Left lung (tissue), 14 donors: ENCODE measurements at places on chromosomes 2 and 18. TPM values are rescaled to one million over a fixed set of nuclear protein-coding genes. Genes with fewer than 3 reads are reported as not detected.

DNA sequence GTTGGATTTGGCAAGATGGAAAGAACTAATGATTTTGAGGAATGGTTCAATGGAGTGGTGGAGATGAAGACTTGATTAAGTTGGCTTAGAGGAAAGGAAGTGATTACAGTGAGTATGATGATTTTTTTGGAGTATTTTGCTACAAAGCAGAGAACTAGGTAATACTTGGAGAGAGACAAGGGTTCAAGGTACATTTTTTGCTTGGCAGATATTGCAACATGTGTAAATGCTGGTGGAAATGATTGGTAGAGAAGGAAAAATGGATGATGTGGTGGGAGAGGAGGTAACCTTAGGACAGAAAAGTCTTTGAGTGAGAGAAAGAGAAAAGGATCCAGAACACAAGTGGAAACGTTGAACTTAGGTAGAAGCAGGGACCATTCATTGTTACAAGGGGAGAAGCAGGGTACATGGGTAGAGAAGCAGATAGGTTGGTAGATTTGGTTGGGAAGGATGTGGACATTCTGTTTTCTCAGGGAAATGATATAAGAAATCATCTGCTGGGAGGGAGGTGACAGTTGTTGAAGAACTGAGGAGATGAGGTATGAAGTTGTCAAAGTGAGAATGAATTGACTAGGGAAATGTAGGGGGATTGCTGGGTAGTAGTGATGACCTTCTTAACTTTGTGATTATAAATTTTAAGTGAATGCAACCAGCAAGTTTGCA, 6.5 kb downstream of the EHBP1 start:
- no peaks in the 10 kb centered on the region for H3K27me3 ChIP-seq
- no peak overlapping the region for H3K27ac ChIP-seq
- peaks cover 6% of the 10 kb centered on the region for H3K36me3 ChIP-seq
- no peak overlapping the region for H3K4me3 ChIP-seq

- no peaks in the 10 kb centered on the region for H3K4me1 ChIP-seq
- DNase-seq = peak; percentile 30
- H3K27ac ChIP-seq = no peak overlapping the region
- H3K27me3 ChIP-seq = no peaks in the 10 kb centered on the region
- no peak overlapping the region for H3K4me3 ChIP-seq
These were observed 55.6 kb upstream of the ACMSD start for GRCh38 chr2:134782792-134783191.

DNA sequence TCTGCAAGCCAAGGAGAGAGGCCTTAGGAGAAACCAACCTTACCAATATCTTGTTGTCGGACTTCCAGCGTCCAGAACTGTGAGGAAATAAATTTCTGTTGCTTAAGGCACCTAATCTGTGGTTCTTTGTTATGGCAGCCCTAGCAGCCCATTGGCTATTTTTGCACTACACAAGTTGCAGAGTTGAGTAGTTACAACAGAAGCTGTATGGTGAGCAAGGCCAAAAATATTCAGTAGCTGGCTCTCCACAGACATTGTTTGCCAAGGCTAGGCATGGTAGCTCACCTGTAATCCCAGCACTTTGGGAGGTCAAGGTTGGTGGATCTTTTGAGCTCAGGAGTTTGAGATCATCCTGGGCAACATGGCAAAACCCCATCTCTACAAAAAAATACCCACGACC, 27.1 kb upstream of the SCYGR1 start:
- DNase-seq = no peak
- H3K4me1 ChIP-seq = peaks cover 8% of the 10 kb centered on the region
- H3K36me3 ChIP-seq = no peaks in the 10 kb centered on the region
- H3K4me3 ChIP-seq = no peak overlapping the region

GRCh38 chr2:46848447-46848846, 67.2 kb downstream of the MCFD2 start:
- no peaks in the 10 kb centered on the region for H3K36me3 ChIP-seq
- peak overlapping the region; percentile 90 for H3K27ac ChIP-seq
- no peak for DNase-seq
- no peak overlapping the region for H3K4me3 ChIP-seq

PLB1 gene
- 3.6 TPM for total RNA-seq

POTEI gene
- total RNA-seq = not detected

DNA sequence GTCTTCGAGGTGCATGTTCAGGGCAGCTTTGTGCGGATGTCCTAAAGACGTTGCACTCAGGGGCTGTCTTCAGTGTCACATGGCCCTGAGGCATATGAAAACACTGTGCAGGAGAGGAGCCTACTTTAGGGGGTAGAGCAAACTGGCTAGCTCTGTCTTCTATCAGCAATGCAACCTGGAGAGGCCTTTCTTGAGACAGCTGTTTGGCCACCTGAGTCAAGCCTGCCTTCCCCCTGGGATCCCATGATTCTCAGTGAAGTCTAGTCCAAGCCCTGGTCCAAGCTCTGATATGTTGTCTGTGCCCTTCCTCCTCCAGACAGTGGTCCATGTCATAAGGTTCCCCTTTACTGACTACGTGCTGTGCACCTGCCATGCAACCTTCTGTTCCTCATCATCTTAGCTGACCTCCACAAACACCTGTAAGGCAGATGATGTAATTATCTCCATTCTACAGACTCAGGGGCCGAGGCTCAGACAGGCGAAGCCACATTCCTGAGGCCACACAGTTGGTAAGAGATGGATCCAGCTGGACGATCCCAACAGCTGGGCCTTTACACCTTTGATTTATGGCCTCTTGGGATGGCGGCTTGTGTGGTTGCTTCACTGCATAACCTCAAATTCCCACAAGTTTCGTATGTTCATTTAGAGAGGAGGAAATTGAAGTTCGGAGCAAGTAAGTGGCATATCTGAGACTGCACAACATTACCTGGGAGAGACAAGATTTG, 109.9 kb downstream of the COPS8 start:
- H3K36me3 ChIP-seq = no peaks in the 10 kb centered on the region
- H3K4me3 ChIP-seq = no peak overlapping the region
- H3K27me3 ChIP-seq = no peaks in the 10 kb centered on the region
- no peak overlapping the region for H3K27ac ChIP-seq
- no peak for DNase-seq

GRCh38 chr2:24914713-24915112, 5.3 kb downstream of the ADCY3 start:
- H3K27ac ChIP-seq = no peak overlapping the region
- H3K4me3 ChIP-seq = no peak overlapping the region
- DNase-seq = no peak
- no peaks in the 10 kb centered on the region for H3K36me3 ChIP-seq
- peaks cover 20% of the 10 kb centered on the region for H3K4me1 ChIP-seq
- no peaks in the 10 kb centered on the region for H3K27me3 ChIP-seq

DNA sequence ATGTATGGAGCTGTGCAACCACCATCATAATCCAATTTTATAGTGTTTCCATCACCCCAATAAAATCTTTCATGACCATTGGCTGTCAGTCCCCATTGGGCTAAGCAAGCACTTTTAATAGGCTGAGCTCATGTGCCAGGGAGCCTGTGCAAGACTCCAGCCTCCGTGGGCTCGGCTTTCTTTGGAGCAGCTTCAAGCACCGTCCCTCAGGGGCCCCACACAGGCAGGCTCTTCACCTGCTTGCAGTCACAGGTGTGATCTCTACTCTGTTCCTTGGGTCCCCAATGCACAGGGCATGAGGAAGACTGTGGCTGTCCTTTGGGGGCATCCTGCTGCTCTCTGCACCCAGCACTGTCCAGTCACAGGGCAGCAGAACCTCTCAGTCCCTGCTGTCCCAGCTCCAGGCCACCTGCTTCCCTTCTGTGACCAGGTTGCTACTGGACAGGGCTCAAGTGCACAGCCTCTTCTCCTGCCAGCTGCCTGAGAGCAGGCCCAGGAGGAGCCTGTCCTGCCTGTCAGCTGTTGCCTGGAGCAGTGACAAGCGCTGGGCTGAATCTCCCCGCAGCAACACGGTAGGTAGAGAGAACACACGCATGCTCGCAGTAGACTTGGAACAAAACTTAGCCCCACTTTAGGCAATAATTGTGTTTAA, 40.7 kb upstream of the TMEM131 start:
- no peaks in the 10 kb centered on the region for H3K4me1 ChIP-seq
- no peak overlapping the region for H3K27ac ChIP-seq
- no peak overlapping the region for H3K4me3 ChIP-seq
- H3K27me3 ChIP-seq = peaks cover 33% of the 10 kb centered on the region
- DNase-seq = no peak

EGR4 gene
- total RNA-seq = not detected

- H3K27ac ChIP-seq = no peak overlapping the region
- no peaks in the 10 kb centered on the region for H3K4me1 ChIP-seq
- no peak for DNase-seq
- no peaks in the 10 kb centered on the region for H3K36me3 ChIP-seq
- no peaks in the 10 kb centered on the region for H3K27me3 ChIP-seq
These were observed 53.4 kb downstream of the BOLA3 start for GRCh38 chr2:74094291-74094690.

GRCh38 chr2:140186313-140186712, 1406.1 kb upstream of the NXPH2 start:
- no peaks in the 10 kb centered on the region for H3K27me3 ChIP-seq
- H3K4me3 ChIP-seq = no peak overlapping the region
- H3K36me3 ChIP-seq = no peaks in the 10 kb centered on the region
- no peak overlapping the region for H3K27ac ChIP-seq

DNA sequence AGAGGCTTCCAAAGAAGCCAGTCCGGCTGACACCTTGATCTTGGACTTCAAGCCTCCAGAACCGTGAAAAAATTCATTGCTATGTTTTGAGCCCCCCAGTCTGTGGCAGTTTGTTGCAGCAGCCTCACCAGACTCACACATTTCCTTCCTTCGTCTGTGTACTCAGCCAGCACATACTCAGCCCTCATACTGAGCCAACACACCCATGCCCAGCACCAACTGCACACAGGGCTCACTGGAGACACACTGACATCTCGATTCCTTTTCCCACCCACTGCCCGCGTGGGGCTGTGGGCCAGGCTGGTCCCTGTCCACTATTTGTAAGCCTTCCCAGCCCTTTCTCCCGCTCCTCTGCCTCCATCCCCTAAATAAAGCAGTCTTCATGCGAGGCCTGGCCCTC, 24.1 kb upstream of the NMUR1 start:
- peak overlapping the region; percentile 26 for H3K4me3 ChIP-seq
- H3K27ac ChIP-seq = peak overlapping the region; percentile 70
- H3K36me3 ChIP-seq = no peaks in the 10 kb centered on the region
- no peaks in the 10 kb centered on the region for H3K27me3 ChIP-seq

DNA sequence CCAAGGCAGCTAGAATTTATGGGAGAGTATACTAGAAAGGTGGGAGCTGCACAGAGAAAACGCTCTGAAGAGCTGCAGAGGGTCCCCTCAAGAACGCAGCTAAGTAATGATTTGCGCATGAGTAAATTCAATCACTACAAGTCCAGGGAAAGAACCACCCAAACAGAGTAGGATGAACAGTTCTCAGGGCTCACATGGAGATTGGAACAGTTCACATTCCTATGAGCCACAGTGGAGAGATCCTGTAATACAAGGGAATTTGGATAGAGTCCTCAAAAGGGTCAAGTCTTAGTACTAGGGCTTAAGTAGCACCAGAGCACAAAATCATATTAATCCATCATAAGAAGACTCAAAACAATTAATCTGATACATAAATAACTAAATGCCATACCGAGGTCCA, 12.7 kb downstream of the OLA1 start:
- H3K4me1 ChIP-seq = no peaks in the 10 kb centered on the region
- H3K27me3 ChIP-seq = no peaks in the 10 kb centered on the region
- no peak overlapping the region for H3K4me3 ChIP-seq
- no peak overlapping the region for H3K27ac ChIP-seq

CHRNG gene
- not detected for total RNA-seq

ZNF236 gene
- 14.9 TPM for total RNA-seq

AMER3 gene
- not detected for total RNA-seq

GRCh38 chr18:76212960-76213359, 282.1 kb downstream of the ZNF516 start:
- peaks cover 13% of the 10 kb centered on the region for H3K27me3 ChIP-seq
- no peak for DNase-seq
- H3K27ac ChIP-seq = no peak overlapping the region
- no peaks in the 10 kb centered on the region for H3K36me3 ChIP-seq
- no peak overlapping the region for H3K4me3 ChIP-seq
- H3K4me1 ChIP-seq = no peaks in the 10 kb centered on the region

DNA sequence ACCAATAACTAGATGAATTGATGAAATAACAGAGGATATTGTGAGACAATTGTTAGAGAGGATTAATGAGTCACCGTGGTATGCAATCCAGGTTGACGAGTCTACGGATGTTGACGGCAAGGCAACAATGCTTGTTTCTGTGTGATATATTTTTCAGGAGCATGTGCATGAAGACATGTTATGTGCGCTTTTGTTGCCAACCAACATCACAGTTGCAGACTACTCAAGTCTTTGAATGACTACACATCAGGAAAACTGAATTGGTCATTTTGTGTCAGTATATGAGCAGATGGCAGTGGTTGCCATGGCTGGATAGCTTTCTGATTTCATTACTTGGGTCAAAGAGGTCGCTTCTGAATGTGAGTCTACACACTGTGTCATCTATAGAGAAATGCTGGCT, 96.8 kb upstream of the CRACDL start:
- DNase-seq = no peak
- H3K27me3 ChIP-seq = no peaks in the 10 kb centered on the region
- no peaks in the 10 kb centered on the region for H3K36me3 ChIP-seq
- no peak overlapping the region for H3K27ac ChIP-seq
- H3K4me1 ChIP-seq = no peaks in the 10 kb centered on the region

DNA sequence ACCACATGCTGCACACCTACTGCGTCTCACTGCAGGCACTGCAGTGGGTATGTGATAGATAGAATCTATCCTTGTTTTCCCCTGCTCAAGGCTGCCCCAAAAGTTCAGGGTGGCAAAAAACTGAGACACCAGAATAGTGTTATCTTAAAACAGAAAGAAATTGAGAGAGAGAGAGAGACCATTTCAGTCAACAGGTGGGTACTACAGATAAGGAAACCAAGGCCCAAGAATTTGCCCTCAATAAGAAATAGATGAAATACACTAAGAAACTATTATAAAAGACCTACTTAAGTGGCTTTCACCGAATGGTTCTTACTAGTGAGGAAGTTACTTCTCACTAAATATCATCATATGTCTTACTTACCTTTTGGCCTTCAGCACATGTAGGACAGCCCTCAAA, 27.9 kb downstream of the EPG5 start:
- H3K27me3 ChIP-seq = no peaks in the 10 kb centered on the region
- H3K4me3 ChIP-seq = no peak overlapping the region
- peaks cover 95% of the 10 kb centered on the region for H3K36me3 ChIP-seq
- no peak for DNase-seq
- H3K4me1 ChIP-seq = no peaks in the 10 kb centered on the region

CFAP221 gene
- 20.8 TPM for total RNA-seq

DNA sequence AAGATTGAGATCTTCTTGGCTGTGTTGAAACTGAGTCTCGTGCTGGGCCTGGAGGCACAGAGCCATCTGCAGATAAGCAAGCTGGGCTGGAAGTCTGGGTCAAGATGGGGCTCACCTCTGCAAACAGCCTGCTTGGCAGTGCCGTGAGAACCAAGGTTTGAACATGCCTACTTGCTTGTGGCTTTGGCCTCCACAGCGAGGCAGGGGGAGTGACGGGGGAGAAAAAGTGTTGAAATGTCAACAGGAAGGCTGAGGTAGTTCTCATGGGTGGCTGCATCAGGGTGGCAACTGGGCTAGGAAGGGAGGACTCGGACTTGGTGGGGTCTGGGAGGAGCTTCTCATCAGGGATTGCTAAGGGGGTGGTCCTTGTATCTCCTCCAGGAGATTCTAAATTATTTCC, 99.7 kb downstream of the THNSL2 start:
- H3K27me3 ChIP-seq = no peaks in the 10 kb centered on the region
- no peak overlapping the region for H3K27ac ChIP-seq
- no peak for DNase-seq
- H3K4me1 ChIP-seq = no peaks in the 10 kb centered on the region
